ENCODE measurements at places on chromosomes 2 and 18.

DNA sequence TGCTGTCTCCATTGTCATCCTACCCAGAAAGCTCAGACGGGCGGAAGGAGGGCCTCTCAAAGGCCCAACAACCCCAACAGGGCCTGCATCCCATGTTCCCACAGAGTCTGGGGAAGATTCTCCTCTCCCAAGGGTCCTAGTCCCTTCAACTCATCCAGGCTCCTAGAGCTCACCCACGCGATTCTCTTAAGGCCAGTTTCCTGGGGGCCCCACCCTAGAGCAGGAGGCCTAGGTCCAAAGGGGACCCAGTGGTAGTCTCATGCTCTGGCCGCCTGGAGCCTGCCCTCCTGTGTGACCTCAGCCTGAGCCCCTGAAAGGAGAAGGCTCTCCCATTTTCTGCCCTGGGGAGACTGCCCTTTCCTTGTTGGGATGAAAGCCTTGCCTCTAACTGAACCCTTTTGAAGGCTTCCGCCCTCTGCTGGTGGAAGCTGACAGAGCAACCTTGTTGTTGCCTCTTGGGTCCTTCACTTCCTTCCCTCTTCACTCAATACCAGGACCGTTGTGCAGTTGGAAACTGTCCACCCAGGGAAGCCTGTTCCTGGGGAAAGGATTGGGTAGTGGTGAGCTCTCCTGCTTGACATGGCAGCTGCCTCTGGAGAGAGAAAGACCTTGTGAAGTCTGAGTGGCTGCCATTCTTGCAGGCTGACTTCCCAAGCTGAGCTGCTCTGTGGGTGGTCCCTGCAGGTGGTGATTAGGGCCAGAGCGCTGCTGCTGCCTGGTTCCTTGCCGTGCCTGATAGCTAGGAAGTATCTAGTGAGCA is 86.0 kb upstream of the ALPP start:
- DNase-seq, result peak; percentile 33

DNA sequence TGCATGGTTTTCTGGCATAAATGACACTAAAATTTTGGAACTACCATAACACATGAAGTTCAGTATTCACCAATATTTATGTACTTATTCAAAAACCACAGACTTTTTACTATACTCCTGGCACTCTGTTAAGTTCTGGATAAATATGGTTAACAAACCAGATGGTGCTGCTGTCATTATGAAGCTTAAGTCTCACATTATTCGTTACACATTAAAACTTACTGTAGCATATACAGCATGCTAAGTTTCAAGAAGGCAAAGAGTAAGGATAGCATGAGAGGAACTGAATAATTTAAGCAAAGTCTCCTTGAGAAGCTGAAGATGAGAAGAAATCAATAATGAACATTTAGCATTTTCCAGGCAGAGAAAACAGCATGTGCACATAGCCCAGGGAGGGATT is 929.5 kb downstream of the NRXN1 start:
- no peak for DNase-seq

DNA sequence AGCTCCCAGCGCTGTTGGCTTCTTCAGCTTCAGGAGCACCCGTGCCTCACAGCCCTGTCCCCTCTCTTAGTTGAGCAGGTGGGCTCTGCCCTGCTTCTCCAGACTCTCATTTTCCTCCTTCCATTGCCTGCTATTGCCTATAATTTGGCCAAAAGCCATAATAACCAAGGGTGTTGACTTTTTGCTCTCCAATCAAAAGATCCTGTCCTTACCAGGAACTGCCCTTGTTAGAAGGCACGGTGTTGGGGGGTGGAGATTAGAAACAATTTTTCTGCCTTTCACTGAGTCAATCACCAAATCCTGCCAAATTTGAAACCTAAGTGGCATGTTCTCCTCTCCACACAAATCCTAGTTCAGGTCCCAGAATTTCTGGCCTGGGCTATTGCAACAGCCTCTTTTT is 16.7 kb upstream of the PDIA6 start:
- no peak for DNase-seq

DNA sequence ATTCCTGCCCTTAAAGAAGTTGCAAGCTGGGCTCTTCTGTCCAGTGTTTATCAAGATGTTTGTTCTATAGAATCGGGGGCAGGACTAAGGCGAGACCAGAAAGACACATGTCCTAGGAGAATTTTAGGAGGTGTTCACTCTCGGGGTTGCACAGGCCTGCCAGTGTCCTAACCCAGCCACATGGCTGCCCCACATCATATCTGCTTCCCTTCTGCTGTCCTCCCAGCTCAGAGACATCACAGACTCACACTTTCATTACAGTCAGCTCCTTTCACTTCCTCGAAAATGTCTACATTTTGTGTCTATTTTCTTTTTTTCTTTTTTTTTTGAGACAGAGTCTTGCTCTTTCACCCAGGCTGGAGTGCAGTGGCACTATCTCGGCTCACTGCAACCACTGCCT is 10.7 kb upstream of the MRO start:
- DNase-seq, result no peak

GRCh38 chr2:64204703-64205102 is 60.5 kb upstream of the PELI1 start:
- no peak for DNase-seq

DNA sequence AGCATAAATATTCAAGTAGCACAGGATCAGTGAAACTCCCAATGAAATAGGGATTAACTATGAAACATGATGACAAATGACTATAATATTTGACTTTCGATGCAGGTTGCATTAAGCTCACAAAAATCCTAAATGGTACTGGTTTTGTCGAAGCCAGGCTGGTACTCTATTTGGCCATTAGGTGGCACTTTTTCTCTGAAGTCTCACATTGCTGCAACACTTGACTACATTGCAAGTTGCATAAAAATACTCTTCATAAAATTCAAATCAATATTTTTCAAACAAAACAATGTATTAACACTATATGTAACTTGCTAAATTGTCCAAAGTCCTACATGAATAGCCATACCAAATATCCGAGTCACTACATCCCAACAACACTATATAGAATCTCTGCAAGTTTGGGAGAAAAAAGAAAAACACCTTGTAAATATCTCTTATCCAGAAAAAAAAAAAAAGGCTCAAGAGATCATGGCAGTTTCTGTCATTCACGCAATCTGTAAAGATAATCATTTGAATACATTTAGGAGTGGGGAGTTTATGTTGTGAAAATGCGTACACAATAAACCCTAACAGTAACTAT is 9.5 kb downstream of the RTTN start:
- DNase-seq, result peak; percentile 15

All from CD4-positive, CD25-positive, alpha-beta regulatory T cell (primary cell).